ENCODE measurements at places on chromosomes 4 and X. TPM values are rescaled to one million over a fixed set of nuclear protein-coding genes. Genes with fewer than 3 reads are reported as not detected.

The P2RY4 gene
- polyA plus RNA-seq: 0.06 TPM

The ARHGEF38 gene
- not detected for polyA plus RNA-seq

The DIPK2B gene
- polyA plus RNA-seq: 12.8 TPM

The AR gene
- 4.8 TPM for polyA plus RNA-seq

The TBC1D1 gene
- polyA plus RNA-seq: 74.7 TPM

The GNRHR gene
- polyA plus RNA-seq: not detected

The SPATA18 gene
- polyA plus RNA-seq: 0.96 TPM

The CHRNA9 gene
- polyA plus RNA-seq: 0.04 TPM

The CCDC120 gene
- 4.5 TPM for polyA plus RNA-seq

The RPA4 gene
- polyA plus RNA-seq: 0.08 TPM

The ALG13 gene
- polyA plus RNA-seq: 27.7 TPM

The ATP5ME gene
- polyA plus RNA-seq: 430 TPM

The C4orf46 gene
- 5.4 TPM for polyA plus RNA-seq

The BEX1 gene
- polyA plus RNA-seq: 5.7 TPM

The MAGEB17 gene
- not detected for polyA plus RNA-seq

The SLC49A3 gene
- polyA plus RNA-seq: 7.9 TPM

The STK26 gene
- 16.3 TPM for polyA plus RNA-seq

The PABPC1L2B gene
- not detected for polyA plus RNA-seq

The EVC2 gene
- polyA plus RNA-seq: 7.2 TPM

All from urinary bladder (tissue), 4 donors.